ENCODE measurements at places on chromosomes 7 and 10. TPM values are rescaled to one million over a fixed set of nuclear protein-coding genes. Genes with fewer than 3 reads are reported as not detected.

Gene FAM20C
- 89.8 TPM for total RNA-seq

Gene GNAT3
- not detected for total RNA-seq

Gene RHOBTB1
- total RNA-seq = 52.3 TPM

Gene OPTN
- total RNA-seq = 43.4 TPM

Gene TMEM236
- 1.1 TPM for total RNA-seq

DNA sequence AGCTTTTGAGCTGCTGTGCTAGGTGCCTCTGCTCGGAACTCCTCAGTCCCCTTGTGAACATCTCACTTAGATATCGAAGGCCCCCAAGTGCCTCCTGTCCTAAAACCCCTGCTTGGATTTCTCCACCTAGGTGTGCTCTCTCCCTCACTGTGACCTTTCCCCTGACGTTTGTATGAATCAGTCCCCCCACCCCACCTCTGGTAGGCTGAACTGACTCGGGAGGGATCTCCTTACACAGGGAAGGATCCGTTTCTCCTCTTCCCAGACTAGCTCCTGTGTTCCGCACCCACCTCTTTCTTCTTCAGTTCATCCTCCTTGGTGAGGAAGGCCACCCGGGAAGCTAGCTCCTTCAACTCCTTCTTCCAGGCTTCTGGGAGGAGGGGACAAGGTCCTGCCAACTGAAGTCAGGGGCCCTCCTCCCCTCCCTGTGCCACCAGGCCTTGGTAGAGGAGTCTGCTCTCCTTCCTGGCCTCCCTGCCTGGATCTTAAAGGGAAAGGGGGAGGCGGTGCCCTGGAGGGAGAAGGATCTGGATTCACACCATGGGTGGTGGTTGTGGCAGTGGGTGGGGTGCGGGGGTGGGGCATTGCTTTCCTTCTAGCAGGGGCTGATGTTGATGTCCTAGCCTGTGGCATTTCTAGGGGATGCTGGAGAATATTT, 6.8 kb downstream of the TBATA start:
- H3K27me3 ChIP-seq = no peaks in the 10 kb centered on the region
- no peaks in the 10 kb centered on the region for H3K36me3 ChIP-seq
- no peak overlapping the region for H3K27ac ChIP-seq

DNA sequence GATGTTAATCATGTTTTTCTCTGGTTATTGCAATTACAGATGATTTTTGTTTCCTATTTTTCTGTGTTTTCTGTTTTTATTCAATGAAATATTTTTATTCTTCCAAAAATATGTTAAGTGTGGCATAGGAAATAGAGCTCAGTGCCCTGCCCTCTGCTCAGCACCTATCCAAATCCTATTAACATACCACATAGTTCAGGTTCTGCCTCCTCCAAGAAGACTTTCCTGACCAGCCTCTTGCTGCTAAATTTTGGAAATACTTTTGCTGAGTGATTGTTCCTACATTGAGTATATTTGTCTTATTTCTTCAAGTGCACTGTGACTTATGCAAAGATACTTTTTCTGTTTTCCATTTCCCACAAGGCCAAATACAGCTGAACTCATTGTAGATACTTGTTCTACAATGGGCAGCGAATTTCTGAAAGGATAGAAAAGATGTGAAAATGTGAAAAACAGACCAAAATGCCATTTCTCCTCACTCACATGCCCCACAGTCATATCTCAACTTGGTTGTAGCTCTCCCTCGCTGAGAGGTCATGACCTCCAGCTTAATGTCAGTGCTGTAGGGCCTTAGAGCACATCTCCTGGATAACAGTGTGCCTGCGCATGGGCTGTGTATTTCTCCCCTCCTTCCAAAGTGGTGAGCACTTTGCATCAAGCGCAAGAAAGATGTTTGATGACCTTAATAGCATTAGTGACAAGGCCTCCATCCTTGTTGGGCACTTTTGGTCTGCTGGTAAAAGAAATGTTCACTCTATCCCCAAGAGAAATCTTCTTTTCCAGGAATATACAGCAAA, 677.3 kb downstream of the LRMDA start:
- no peak overlapping the region for H3K4me3 ChIP-seq
- H3K36me3 ChIP-seq = no peaks in the 10 kb centered on the region
- no peaks in the 10 kb centered on the region for H3K4me1 ChIP-seq
- H3K27me3 ChIP-seq = no peaks in the 10 kb centered on the region
- no peak for DNase-seq
- no peak overlapping the region for H3K27ac ChIP-seq

DNA sequence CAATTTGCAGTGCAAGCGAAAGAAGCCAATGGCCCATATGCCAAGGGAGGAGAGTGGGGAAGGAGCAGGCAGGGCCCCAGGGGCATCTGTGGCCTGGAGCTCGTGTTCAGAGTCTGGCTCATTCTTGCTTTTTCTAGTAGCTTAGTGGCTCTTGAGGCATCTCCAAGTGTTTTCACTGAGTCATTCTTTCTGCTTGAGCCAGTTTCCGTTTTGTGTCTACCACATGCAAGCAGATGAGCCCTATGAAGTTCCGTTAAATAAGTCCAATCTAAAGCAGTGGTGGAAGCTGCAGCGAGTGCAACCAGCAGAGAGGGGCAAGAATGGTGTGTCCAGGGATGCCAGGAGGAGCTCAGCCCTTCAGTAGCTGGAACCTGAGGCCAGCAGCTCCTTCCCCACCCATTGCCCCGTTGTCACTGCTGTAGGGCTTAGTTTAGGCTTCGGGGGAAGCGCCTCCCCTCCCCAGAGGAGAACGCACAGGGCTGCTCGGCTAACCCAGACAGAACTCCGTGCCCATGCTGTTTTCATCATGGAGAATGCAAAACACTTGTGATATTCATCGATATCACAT, 57.4 kb upstream of the EBF3 start:
- H3K4me3 ChIP-seq = no peak overlapping the region
- no peak overlapping the region for H3K27ac ChIP-seq
- H3K36me3 ChIP-seq = no peaks in the 10 kb centered on the region
- H3K27me3 ChIP-seq = peaks cover 11% of the 10 kb centered on the region

DNA sequence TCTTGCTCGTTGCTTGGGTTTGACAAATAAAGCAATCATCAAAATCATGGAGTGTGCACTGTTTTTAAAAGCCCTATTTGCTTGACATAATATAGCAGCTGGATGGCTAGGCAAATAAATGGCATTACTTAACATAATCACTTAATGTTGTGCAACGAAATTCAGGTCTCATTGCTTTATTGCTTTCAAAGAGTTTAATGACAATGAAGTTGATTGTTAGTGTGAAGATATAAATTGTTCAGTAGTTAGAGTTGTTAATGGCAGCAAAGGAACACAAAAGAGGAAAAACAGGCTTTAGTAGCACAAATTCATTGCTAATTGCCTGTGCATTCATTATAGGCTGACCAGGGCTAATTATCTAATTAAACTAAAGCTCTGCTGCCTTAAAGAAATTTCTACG, 7.6 kb upstream of the ADO start:
- DNase-seq = no peak
- no peaks in the 10 kb centered on the region for H3K4me1 ChIP-seq
- H3K4me3 ChIP-seq = no peak overlapping the region
- H3K27me3 ChIP-seq = no peaks in the 10 kb centered on the region
- H3K27ac ChIP-seq = no peak overlapping the region
- no peaks in the 10 kb centered on the region for H3K36me3 ChIP-seq

Data from stomach (tissue), 19 donors.